ENCODE measurements at places on chromosomes 1 and 21.

DNA sequence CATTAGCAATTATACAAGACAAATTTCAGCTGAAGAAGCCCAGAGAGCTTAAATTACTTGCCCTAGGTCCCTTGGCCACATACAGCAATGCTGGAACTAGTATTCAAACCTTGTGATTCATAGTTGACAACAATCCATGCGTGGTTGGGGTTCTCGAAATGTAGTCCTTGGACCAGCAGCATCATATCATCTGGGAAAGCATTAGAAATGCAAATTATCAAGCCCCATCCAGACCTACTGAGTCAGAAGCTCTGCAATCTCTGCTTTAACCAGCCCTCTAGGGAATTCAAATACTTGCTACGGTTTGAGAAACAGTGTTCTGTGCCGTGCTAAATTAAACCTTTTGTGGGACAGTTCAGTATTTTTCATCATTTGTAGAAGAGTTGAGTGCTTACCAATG, 65.1 kb downstream of the CLIC6 start:
- no peak for DNase-seq

DNA sequence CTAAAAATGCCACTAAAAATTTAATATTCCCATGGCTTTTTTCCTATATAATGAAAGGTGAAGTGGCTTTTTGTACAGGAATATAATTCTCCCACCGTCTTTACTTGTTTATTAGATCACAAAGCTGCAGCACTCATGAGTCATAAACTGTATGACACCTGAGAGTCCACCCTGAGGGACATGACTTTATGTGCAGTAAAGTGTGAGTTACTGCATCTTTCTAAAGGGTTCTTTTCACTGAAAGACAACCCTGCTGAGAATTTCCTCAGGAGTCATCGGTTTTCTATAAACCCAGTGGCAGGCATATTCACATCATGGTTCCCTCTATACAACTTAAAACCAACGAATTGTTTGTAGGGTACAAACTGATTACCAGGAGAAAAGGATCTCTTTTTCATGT, 77.4 kb downstream of the APP start:
- DNase-seq, result no peak

- DNase-seq, result no peak
Observed at GRCh38 chr1:27935721-27936120, 921 bp downstream of the SMPDL3B start.

- DNase-seq, result no peak
Observed at GRCh38 chr1:245332085-245332484, 177.3 kb downstream of the KIF26B start.

DNA sequence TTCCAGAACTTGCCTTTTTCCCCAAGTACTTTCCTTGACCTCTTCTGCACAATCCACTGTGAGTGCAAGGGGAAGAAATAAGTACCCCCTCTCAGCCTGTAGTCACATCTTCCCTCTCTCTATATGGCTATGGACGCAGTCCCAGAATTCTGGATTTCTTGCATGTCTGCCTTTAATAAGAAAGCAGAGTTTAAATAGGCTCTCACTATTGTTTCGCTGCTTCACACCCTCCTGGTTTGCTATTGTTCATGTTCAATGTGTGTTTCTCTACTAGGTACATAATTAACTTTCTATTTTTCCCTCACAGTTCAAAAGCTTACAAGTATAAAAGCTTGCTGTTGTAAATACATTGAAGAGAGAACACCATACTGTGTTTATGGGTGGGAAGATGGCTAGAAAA, 181.5 kb upstream of the C1orf105 start:
- no peak for DNase-seq

GRCh38 chr1:172766462-172766861, 107.6 kb downstream of the FASLG start:
- peak; percentile 40 for DNase-seq

- DNase-seq, result peak; percentile 26
Observed at GRCh38 chr1:54542120-54542961, 5.7 kb upstream of the ACOT11 start.

GRCh38 chr1:65471213-65471833, 50.9 kb downstream of the LEPR start:
- no peak for DNase-seq

GRCh38 chr21:21165063-21165645, 166.9 kb downstream of the NCAM2 start:
- no peak for DNase-seq

- DNase-seq, result no peak
Observed at GRCh38 chr1:62689524-62689923, 1.3 kb upstream of the DOCK7 start.

GRCh38 chr1:205994346-205994745, 8.8 kb downstream of the RAB7B start:
- no peak for DNase-seq

DNA sequence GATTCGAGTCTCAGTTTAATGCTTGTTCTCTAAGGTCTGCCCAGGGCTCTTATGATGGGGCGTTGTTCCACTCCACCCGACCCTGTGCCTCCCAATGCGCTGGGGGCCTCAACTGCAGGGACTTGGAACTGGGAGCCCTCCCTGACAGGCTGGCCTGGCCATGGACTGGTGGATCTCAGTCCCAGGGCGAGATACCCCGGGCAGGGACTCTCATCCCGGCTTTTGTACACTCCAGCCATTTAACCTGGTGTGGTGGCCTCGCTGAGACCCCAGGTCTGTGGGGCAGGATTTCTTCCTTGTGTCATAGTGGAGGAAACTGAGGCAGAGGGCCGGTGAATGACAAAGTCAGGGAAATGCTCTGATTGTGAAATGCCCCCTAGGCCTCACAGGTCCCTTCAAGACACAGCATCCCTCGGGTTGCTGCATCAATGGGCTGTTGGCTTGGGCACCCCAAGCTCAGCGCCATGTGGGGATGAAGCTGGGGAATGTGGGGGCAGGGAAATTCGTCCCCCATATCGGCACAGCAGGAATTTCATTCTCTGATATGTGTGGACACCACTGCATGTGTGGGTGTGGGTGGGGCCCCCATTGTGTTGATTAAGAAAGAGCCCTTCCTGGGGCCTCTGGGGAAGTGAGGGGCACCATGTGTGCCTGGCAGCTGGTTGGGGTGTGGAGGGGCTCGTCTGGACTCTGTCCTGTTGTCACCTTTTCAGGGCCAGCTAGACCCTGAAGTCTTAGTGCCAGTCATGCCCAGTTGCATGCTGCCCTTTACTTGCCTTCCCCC, 19.9 kb upstream of the ZNF678 start:
- no peak for DNase-seq

GRCh38 chr1:234584420-234584805, 25.6 kb downstream of the IRF2BP2 start:
- no peak for DNase-seq

GRCh38 chr1:189623336-189623735, 854.3 kb downstream of the BRINP3 start:
- no peak for DNase-seq

- no peak for DNase-seq
Observed at GRCh38 chr1:183293241-183293640, 107.2 kb downstream of the LAMC2 start.

DNA sequence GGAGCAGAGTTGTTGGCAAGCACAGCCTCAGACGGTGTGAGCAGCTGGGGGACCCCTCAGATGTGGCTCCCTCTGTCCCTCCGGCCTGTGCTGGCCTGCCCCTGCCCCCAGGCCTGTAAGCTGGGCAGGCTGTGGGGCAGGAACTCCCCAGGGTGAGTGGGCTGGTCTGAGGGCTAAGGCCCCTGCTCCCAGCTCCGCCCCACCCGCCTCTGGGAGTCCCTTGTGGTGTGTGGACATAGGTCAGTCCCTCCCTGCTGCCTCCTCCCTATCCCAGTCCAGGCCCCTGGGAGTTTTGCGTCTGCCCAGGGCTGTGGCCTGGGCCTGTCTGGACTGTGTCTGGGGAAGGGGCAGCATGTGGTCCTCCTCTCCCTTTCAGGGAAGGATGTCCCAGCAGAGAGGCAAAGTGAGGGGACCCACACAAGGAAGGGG, 3.6 kb upstream of the VWA1 start:
- DNase-seq, result peak; percentile 9

GRCh38 chr1:248610301-248610700, 12.8 kb upstream of the OR2T10 start:
- DNase-seq, result no peak

DNA sequence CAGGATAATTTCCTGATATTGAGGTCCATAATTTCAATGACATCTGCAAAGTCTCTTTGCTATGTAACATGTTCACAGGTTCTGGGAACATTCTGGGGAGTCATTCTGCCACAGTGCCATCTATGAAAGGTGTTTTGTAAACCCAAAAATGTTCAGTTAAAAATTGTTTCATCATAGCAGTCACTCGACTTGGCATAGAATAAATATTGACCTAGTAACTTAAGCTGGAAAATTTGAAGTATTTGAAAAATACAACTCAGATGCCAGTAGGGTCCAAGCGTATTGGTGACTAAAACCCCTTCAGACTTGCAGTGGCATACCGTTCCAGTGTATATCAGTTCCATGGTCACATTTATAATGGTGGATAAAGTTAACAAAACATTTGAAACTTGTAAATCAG, 6.8 kb downstream of the DESI2 start:
- DNase-seq, result no peak

- no peak for DNase-seq
Observed at GRCh38 chr1:117112047-117112717, 9.4 kb downstream of the TRIM45 start.

DNA sequence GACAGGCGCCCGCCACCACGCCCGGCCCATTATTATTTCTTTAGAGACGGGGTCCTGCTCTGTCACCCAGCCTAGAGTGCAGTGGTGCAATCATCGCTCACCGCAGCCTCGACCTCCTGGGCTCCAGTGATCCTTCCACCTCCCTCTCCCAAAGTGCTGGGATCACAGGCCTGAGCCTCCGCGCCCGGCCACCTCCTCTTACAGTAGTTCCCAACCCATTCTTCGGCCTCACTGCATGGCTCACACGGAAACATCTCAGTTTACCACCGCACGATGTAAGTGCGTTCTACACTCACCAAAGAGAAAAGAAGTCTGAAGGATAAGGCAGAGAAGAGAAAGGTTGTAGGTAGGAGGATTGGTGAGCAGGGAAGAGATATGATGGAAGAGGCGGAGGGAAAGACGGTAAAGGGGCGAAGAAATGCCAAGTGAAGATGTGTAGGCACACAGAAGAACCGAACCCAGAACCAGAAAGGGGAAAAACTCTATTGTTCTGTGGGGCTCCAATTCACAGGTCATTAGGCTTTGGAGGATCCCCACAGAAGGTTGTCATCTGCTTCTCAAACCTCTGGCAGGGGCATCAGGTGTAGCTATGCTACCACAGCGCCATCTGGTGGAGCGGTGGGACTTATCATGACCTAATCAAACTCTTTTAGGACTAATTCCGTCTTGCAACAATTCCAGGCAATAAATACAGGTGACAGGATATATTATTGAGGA, 504.2 kb downstream of the SMYD3 start:
- DNase-seq, result peak; percentile 82

DNA sequence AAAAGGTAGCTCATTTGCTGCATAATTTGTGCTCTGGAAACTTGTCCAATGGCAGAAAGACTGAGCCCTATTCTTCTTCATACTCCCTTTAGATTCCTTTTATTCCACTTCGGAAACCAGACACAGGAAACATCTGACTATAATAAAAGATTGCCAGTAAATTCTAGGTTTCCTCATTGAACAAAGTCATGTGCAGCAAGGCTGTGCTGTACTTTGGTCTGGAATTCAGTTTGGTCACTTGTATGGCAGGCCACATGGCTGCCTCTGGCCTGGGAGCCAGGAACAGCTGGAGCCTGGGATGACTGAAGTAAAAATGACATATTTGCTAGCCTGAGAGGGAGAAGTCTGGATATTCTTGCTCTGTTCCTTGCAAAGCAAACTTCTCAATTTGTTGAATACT, 79.6 kb downstream of the ST3GAL3 start:
- no peak for DNase-seq

All from B cell (primary cell).